Cerebellar cortex (tissue), 1 donor: ENCODE measurements at places on chromosomes 7 and 10.

GRCh38 chr7:105261689-105262088, 127.0 kb downstream of the SRPK2 start:
- no peak for DNase-seq

DNA sequence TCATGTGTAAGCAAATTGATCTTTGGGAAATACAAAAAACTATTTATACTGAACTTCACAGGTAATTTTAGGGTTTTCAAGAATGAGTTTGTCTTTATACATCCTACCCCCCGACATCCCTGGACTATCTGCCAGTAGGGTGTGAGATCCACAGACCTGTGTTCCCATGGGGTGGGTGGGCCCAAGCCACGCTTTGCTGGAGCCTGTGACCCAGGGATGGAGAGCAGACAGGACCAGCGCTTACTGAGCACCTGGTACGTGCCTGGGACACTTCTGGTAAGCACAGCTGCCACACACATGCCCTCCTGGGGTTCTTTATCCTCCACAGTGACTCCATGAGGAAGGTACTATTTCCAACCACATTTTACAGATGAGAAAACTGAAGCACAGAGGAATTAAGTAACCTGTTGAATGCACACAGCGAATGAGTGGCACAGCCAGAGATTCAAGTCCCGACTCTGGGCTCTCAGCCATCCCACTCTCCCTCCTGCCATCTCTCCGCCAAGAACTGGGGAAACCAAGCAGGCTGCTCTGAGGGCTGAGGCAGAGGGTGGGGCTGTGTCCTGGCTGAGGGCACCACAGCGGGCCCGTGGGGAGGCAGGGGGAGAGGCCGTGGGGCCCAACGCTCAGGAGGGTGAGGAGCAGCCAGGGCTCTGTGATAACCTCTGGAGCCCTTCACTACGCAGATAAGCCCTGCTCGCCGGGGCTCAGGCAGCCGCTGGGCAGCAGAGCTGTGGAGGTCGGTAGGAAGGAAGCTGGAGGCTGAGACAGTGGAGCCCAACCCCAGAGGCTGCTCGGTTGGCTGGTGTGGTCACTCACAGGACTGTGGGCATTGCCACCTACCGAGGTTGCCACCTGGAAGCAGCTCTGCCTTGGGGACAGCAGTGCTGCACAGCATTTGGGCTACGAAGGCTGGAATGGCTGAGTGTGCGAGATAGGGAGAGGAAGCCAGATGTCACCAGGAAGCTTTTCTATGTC, 124.2 kb downstream of the ARHGAP22 start:
- DNase-seq = no peak

DNA sequence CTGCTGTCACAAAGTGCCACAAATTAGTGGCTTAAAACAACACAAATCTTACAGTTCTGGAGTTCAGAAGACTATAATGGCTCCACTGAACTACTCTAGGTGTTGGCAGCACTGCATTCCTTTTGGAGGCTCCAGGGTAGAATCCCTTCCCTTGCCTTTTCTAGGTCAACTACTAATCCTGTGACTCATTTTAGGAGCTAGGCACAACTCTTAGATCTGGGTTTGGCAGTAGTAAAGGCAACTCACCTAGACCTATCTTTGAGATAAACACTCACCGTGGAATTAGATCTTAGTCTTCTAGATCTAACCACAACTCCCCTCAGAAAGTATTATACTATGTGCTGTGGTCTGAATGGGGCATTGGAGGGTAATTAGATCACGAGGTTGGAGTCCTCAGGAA, 60.4 kb downstream of the ANKIB1 start:
- no peak for DNase-seq

- no peak for DNase-seq
Measured at GRCh38 chr10:15197276-15197675, 28.8 kb upstream of the NMT2 start.

DNA sequence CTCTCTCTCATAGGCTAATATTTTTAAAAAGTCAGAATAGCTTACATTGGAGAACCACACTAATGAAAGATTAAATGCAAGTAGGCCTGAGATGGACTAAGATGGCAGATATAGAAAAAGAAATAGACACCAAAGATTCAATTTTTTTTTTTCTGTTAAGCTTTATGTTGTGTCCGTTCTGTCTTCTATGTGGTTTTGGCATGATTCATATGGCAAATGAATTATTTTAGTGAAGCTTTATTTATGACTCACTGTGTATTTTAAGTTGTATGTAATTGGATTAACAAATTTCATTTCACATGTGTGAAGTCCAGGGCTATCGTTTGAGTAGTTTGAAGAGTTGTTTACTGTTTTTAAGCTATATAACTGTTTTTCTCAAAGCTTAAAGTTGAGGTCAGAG, 214.8 kb downstream of the CAMK1D start:
- no peak for DNase-seq

DNA sequence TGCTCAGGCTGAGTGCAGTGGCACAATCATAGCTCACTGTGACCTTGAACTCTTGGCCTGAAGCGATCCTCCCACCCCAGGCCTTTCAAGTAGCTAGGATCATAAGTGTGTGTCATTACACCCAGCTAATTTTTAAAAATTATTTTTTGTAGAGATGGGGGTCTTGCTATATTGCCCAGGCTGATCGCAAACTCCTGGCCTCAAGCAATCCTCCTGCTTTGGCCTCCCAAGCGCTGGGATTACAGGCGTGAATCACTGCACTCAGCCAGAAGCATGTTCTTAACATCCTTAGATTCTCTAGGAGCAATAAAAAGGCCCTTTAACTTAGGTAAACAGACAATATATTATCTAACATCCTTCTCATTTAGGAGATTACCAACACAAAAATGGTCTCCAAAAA, 38.3 kb upstream of the EFCAB10 start:
- no peak for DNase-seq

- no peak for DNase-seq
Measured at GRCh38 chr7:128056901-128057300, 25.7 kb upstream of the LRRC4 start.

DNA sequence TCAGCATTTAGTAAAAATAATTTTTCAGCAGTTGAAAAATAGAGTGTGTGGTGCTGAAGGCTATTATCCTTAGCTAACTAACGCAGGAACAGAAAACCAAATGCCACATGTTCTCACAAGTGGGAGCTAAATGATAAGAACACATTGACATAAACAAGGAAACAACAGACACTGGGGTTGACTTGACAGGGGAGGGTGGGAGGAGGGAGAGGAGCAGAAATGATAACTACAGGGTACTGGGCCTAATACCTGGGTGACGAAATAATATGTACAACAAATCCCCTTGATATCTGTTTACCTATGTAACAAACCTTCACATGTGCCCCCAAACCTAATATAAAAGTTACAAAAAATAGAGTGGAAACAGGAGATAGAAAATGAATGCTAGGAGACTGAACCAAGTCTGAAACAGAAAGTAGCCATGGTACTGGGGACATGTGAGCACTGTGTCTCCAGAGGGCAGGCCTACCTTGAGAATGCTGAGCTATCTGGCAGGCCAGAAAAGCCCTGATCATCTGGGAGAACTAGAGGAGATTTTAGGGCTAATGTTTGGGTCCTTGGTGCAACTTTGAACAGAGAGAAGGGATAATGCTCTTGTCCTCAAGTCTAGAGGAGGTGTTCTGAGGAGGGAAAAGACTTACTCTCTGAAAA, 4.7 kb upstream of the EFCAB10 start:
- no peak for DNase-seq

DNA sequence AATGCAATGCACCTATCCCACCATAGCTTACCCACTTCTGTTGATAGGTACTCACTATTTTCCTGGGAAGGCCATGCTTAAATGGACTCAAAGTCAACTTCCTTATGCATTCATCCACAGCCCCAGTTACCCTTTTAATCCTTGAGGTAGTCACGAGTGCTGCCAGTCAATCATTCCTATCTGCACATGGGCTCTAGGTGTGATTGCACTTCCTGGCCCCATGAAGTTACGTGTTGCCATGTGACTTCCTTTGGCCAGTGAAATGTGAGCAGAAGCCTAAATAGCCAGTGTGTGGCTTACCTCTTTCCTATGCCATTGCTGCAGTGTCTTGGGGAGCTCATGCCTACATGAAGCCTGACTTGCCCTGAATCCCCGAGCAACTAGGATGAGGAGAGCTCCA, 23.5 kb upstream of the EIF5AL1 start:
- DNase-seq = no peak

DNA sequence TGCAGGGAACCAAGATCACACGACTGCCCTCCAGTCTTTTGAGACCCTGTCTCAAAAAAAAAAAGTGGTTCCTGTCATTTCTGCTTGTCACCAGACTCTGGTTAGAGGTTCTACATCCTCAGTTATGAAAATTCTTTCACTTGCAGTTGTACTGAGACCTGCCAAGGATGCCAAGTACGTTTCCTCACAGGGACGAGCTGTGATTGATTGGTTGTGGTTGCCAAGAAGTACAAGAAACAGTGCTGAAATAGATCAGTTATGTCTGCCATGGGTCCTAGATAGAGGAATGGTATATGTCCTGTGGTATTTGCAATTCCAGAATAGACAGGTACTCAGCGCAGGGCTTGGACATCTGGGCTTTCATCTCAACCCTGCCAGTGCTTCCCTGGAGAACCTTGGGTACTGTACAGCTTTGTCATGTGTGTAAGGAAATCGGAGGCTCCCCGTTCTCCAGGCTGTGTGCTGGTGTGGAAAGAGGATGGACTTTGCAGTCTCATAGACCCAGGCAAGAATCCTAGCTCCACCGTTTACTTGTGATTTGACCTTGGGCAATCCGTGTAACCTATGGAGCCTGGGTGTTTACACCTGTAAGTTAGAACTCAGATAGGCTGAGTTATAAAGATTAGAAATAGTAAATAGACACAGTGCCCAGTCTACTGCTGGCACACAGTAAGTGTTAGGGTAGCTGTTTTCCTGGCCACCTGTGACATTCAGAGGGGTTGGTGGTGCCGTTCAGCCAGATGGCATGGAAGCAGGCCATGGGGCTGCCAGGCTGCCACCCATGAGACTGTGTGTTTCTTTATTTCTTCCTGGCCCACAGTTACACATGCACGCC, 53.0 kb downstream of the COL13A1 start:
- peak; percentile 88 for DNase-seq

- no peak for DNase-seq
Measured at GRCh38 chr7:20831956-20832355, 45.3 kb upstream of the SP8 start.

- no peak for DNase-seq
Measured at GRCh38 chr10:72615970-72616369, 9.9 kb downstream of the MICU1 start.

DNA sequence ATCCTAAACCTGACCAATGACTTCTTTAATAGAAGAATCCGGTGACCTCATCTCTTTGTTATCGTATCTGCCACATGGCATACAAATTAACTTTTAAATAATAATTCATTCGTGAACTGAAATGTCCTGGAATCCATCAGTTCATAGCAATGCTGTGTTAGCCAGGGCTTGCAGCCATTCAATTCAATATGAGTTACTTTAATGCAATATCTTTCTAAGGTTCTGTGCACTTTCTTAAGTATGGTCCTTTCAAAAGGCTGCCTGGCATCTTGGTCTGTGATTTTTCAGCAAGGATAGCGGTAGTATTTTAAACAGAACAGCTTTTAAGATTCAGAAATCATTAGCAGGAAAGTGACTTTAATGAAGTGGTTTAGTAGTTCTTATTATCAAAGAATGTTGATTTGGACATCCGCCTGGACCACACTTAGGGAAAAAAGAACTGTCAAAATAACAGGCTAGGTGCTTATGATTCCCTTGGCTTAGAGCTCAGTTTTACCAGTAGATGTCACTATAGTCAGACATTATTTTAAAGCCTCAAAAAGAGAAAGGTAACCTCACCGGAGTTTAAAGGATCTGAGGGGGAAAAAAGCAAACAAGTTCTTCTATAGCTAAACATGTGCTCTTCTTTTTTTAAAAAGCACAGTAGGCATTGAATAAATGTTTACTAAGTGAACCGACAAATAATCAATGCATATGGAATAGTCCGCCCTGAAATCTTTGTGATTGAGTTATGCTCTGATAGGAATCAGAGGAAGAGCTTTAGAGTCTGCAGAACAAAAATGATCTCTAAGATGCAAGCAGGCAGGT, 22.7 kb downstream of the SLC35G1 start:
- DNase-seq = peak; percentile 56

- DNase-seq = peak; percentile 13
Measured at GRCh38 chr10:78552261-78552811, 516.4 kb upstream of the ZMIZ1 start.

DNA sequence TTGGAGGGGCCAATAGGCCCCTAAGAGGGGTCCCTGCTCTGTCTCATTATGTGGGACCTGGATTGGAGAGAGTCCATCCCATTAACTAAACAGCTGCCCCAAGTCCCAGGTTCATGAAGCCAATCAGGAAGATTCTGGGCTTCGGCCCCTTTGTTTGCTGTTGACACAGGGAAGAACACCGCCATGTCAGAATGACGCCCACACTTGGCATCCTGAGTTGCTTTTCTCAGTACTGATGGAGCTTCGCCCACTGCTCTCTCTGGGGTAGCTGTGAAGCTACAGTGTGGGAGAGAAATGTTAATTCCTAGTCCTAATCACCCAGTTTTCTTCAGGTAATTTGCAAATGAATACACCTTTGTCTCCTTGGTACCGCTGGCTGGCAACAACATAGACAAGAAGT, 264.7 kb downstream of the GLRX3 start:
- DNase-seq = no peak

DNA sequence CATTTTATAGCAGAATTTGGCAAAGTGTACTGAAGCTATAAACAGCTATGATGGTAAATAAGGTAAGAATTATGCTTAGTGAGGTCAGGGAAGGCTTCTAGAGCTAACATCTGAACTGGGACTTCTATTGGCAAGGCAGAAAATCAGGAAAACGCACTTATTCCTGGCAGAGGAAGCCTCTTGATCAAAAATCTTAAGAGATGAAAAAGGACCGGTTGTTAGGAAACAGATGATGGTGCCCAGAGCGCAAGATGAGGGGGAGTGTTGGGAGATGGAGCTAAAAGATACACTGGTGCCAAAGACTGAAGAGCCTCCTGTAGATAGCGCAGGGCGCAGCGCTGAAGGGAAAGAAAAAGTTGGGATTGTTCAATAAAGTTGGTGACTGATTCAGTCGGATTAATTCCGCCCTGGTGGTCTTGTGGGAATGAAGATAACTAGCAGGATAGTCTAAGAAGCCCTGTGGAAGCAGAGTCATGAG, 550 bp upstream of the CALU start:
- DNase-seq = no peak

GRCh38 chr7:158362912-158363905, 224.4 kb downstream of the PTPRN2 start:
- no peak for DNase-seq
